ENCODE measurements at places on chromosomes 6 and 20. TPM values are rescaled to one million over a fixed set of nuclear protein-coding genes. Genes with fewer than 3 reads are reported as not detected.
A peak's percentile ranks its signal among the peaks of the same experiment; 100 is the strongest.

ABHD16B gene
- total RNA-seq, result not detected

EYA4 gene
- 2.6 TPM for total RNA-seq

IL17F gene
- total RNA-seq, result not detected

DNA sequence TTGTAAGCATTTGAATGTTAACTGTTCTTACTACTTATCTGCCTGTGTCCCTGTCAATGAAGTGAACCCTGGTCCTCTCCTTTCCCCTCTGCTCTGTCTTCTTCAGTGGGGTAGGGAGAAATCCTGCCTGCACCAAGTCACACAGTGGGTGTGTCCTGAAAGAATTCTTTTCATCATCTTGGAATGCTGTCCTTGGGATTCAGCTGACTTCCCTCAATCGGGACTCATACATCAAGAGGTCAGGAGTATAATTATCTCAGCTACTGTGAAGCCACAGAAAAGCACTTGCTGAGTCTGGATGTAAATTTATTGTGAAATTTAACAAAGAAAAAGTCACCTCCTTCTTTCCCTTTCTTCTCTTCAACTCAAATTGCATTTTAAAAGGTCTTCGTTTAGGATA, 328.5 kb downstream of the SOX4 start:
- H3K36me3 ChIP-seq, result no peaks in the 10 kb centered on the region
- no peak overlapping the region for H3K27ac ChIP-seq
- H3K4me3 ChIP-seq, result no peak overlapping the region
- no peaks in the 10 kb centered on the region for H3K4me1 ChIP-seq
- no peaks in the 10 kb centered on the region for H3K27me3 ChIP-seq
- no peak for DNase-seq

GRCh38 chr6:116041934-116042333, 18.8 kb downstream of the FRK start:
- H3K4me3 ChIP-seq, result no peak overlapping the region
- H3K27ac ChIP-seq, result no peak overlapping the region
- no peaks in the 10 kb centered on the region for H3K36me3 ChIP-seq
- no peaks in the 10 kb centered on the region for H3K4me1 ChIP-seq

NINL gene
- total RNA-seq, result 10.7 TPM

DNA sequence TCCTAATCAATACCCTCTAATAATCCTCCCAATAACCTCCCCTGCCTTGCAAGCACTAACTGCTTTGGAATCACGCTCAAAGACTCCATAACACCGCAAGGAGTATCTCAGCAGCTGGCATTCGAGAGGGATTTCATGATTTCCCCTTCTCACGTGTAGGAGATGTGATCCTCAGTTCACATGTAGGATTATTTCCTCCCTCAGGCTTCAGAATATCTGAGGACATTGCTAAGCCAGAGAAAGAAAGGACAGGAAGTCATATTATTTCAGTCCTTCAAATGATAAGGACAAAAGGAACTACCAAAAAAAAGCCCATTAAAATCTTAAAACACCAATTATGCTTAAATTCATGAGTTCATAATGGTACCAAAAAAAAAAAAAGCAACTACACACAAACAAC, 122.9 kb downstream of the NFATC2 start:
- DNase-seq, result no peak
- H3K36me3 ChIP-seq, result no peaks in the 10 kb centered on the region
- no peak overlapping the region for H3K4me3 ChIP-seq

GRCh38 chr6:56311061-56311460, 63.7 kb upstream of the COL21A1 start:
- no peak for DNase-seq
- peaks cover 24% of the 10 kb centered on the region for H3K4me1 ChIP-seq
- no peak overlapping the region for H3K27ac ChIP-seq
- H3K27me3 ChIP-seq, result no peaks in the 10 kb centered on the region
- no peak overlapping the region for H3K4me3 ChIP-seq
- no peaks in the 10 kb centered on the region for H3K36me3 ChIP-seq

GRCh38 chr20:2983508-2983907, 59.9 kb upstream of the GNRH2 start:
- peaks cover 28% of the 10 kb centered on the region for H3K36me3 ChIP-seq
- H3K27me3 ChIP-seq, result no peaks in the 10 kb centered on the region
- peaks cover 17% of the 10 kb centered on the region for H3K4me1 ChIP-seq
- H3K27ac ChIP-seq, result no peak overlapping the region
- DNase-seq, result no peak
- H3K4me3 ChIP-seq, result no peak overlapping the region

GRCh38 chr20:39070484-39071231, 108.5 kb downstream of the DHX35 start:
- DNase-seq, result no peak
- no peaks in the 10 kb centered on the region for H3K27me3 ChIP-seq
- H3K36me3 ChIP-seq, result no peaks in the 10 kb centered on the region
- no peak overlapping the region for H3K27ac ChIP-seq

DCDC2 gene
- total RNA-seq, result 5.6 TPM

MICAL1 gene
- total RNA-seq, result 79.4 TPM

GRCh38 chr6:44257753-44258324, 511 bp upstream of the SLC35B2 start:
- H3K4me1 ChIP-seq, result peaks cover 44% of the 10 kb centered on the region
- H3K36me3 ChIP-seq, result peaks cover 53% of the 10 kb centered on the region

HLA-A gene
- 1,064 TPM for total RNA-seq

MOG gene
- not detected for total RNA-seq

DNA sequence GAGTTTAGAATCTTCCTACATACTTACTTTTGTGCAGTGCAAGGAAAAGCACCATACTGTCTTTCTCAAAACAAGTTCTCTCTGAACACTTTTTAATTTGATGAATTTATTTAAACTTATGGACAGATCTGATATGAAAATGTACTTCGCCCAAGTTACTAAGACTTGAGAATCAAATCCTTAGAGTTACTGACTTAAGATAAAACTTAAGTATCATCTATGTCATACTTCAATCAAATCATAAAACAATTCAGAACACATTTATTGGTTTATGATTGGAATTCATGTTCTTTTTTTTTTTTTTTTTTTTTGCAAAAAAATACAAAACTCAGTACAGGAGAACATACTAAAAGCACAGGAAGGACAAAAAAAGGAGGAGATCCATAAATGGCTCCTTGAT, 77.7 kb downstream of the MBOAT1 start:
- no peak overlapping the region for H3K4me3 ChIP-seq
- no peak overlapping the region for H3K27ac ChIP-seq
- no peaks in the 10 kb centered on the region for H3K27me3 ChIP-seq
- H3K36me3 ChIP-seq, result peaks cover 10% of the 10 kb centered on the region
- H3K4me1 ChIP-seq, result peaks cover 5% of the 10 kb centered on the region

GRCh38 chr6:158767709-158768108, 51.5 kb downstream of the EZR start:
- H3K4me1 ChIP-seq, result no peaks in the 10 kb centered on the region
- no peak for DNase-seq
- no peak overlapping the region for H3K27ac ChIP-seq
- H3K4me3 ChIP-seq, result no peak overlapping the region

IL17A gene
- not detected for total RNA-seq

DNA sequence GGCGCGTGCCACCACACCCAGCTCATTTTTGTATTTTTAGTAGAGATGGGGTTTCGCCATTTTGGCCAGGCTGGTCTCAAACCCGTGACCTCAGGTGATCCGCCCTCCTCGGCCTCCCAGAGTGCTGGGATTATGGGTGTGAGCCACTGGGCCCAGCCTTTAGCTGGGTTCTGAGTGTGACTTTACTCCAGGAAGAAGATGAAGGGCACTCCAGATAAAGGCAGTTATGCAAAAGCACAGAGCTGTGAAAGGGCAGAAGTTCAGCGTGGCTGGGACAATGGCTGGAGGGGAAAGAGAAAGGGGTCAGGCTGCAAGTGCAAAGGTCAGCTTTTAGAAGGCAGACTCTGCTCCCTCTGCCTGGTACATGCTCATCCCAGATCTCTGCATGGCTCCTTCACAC, 39.7 kb downstream of the MAP3K5 start:
- H3K4me3 ChIP-seq, result no peak overlapping the region
- H3K27me3 ChIP-seq, result no peaks in the 10 kb centered on the region
- H3K27ac ChIP-seq, result no peak overlapping the region
- H3K4me1 ChIP-seq, result peaks cover 50% of the 10 kb centered on the region
- peak; percentile 49 for DNase-seq

GLP1R gene
- total RNA-seq, result 0.35 TPM

DNA sequence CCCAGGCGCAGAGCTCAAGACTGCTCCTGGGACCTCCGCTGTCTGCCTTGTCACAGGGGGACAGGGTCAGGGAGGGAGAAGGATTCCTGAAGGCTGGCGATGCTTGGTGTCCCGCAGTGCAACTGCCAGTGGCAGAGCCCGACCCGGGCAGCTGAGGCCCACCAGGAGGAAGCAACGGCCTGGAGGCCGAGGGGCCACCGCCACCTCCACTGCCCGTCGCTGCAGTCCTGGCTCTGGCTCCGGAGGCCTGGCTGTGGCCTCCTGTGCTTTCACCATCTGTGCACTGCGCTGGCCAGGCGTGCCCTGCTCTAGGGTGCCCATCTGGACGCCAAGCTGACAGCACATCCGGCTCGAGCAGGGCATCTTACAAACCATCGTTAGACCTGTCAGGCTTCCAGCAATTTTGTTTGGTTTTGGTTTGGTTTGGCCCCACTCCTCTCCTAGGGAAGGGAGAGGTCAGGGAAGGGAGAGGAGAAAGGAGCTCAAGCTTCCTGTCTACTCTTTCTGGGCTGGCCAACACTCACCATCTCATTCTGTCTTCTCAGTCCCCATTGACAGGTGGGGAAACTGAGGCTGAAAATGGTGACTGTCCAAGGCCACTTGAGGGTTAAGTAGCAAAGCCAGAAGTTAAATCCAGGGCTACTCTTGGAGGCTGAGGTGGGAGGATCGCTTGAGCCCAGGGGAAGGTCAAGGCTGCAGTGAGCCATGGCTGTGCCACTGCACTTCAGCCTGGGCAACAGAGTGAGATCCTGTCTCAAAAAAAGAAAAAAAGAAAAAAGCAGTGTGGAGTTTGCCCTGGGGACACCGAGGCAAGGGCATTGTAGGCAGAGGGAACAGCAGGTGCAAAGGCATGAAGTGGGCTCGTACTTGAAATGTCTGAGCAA, 37.7 kb upstream of the NOL4L start:
- H3K27ac ChIP-seq, result no peak overlapping the region
- no peaks in the 10 kb centered on the region for H3K36me3 ChIP-seq
- no peak overlapping the region for H3K4me3 ChIP-seq
- H3K27me3 ChIP-seq, result peaks cover 30% of the 10 kb centered on the region

DNA sequence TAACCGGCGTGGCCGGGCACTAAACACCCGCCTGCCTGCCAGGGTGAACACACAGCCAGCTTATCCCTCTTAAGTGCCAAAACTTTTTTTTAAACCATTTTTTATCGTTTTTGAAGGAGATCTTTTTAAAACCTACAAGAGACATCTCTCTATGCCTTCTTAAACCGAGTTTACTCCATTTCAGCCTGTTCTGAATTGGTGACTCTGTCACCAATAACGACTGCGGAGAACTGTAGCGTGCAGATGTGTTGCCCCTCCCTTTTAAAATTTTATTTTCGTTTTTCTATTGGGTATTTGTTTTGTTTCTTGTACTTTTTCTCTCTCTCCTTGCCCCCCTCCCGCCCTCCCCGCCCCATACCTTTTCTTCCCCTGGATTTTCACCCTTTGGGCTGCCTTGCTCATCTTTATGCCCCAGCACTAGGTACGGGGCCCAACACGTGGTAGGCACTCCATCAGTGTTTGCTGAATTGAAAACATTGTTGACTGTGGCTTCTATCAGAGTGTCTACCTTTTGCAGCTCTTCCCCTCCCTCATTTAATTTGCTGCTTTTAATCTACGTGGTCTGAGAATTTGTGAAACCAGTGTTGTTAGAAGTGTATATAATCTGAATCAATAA, 1.5 kb downstream of the ZCCHC3 start:
- DNase-seq, result no peak
- peaks cover 44% of the 10 kb centered on the region for H3K4me1 ChIP-seq
- peak overlapping the region; percentile 99 for H3K27ac ChIP-seq

GRCh38 chr6:129543981-129544380, 166.0 kb downstream of the ARHGAP18 start:
- no peaks in the 10 kb centered on the region for H3K27me3 ChIP-seq
- H3K4me1 ChIP-seq, result no peaks in the 10 kb centered on the region
- H3K27ac ChIP-seq, result no peak overlapping the region
- DNase-seq, result no peak
- H3K4me3 ChIP-seq, result no peak overlapping the region
- peaks cover 2% of the 10 kb centered on the region for H3K36me3 ChIP-seq

GRCh38 chr20:55893031-55893430, 112.3 kb downstream of the CBLN4 start:
- H3K4me3 ChIP-seq, result no peak overlapping the region
- H3K27ac ChIP-seq, result no peak overlapping the region
- no peaks in the 10 kb centered on the region for H3K36me3 ChIP-seq

DNA sequence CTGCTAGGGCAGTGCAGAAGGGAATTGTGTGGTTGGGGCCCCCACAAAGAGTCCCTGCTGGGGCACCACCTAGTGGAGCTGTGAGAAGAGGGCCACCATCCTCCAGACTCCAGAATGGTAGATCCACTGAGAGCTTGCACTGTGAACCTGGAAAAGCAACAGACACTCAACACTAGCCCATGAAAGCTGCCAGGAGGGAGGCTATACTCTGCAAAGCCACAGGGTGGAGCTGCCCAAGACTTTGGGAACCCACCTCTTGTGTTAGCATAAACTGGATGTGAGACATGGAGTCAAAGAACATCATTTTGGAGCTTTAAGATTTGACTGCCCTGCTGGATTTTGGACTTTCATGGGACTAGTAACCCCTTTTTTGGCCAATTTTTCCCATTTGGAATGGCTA, 328.4 kb upstream of the KHDRBS2 start:
- H3K4me1 ChIP-seq, result no peaks in the 10 kb centered on the region
- no peaks in the 10 kb centered on the region for H3K36me3 ChIP-seq
- H3K27me3 ChIP-seq, result no peaks in the 10 kb centered on the region
- DNase-seq, result no peak
- no peak overlapping the region for H3K27ac ChIP-seq

TRIM10 gene
- total RNA-seq, result not detected

GRCh38 chr6:150598401-150598800, 1.3 kb upstream of the PLEKHG1 start:
- no peaks in the 10 kb centered on the region for H3K36me3 ChIP-seq
- no peak overlapping the region for H3K27ac ChIP-seq
- no peaks in the 10 kb centered on the region for H3K27me3 ChIP-seq
- peaks cover 6% of the 10 kb centered on the region for H3K4me1 ChIP-seq
- no peak overlapping the region for H3K4me3 ChIP-seq

- H3K36me3 ChIP-seq, result peaks cover 35% of the 10 kb centered on the region
- peaks cover 34% of the 10 kb centered on the region for H3K4me1 ChIP-seq
- no peaks in the 10 kb centered on the region for H3K27me3 ChIP-seq
- no peak overlapping the region for H3K27ac ChIP-seq
- no peak for DNase-seq
- no peak overlapping the region for H3K4me3 ChIP-seq
Observed at GRCh38 chr20:13788167-13788834, 3.5 kb downstream of the NDUFAF5 start.

RFX6 gene
- not detected for total RNA-seq

DNA sequence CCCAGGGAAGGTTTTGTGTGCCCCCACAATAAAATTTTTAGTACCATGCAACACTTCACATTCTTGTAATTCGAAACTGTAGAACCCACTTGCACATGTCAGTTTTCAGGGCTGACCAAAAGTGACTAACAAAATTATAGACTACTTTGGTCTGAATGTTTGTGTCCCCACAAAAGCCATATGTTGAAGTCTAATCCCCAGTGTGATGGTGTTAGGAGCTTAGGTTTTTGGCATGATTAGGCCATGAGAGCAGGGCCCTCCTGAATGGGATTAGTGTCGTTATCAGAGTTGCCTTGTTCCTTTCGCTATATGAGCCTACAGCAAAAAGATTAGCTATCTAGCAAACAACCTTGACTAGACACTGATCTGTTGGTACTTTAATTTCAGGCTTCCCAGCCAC, 49.0 kb upstream of the TENT5A start:
- no peaks in the 10 kb centered on the region for H3K27me3 ChIP-seq
- no peak overlapping the region for H3K4me3 ChIP-seq
- DNase-seq, result no peak
- H3K4me1 ChIP-seq, result no peaks in the 10 kb centered on the region
- no peak overlapping the region for H3K27ac ChIP-seq
- H3K36me3 ChIP-seq, result no peaks in the 10 kb centered on the region
